ENCODE measurements at places on chromosomes 7 and 10.

DNA sequence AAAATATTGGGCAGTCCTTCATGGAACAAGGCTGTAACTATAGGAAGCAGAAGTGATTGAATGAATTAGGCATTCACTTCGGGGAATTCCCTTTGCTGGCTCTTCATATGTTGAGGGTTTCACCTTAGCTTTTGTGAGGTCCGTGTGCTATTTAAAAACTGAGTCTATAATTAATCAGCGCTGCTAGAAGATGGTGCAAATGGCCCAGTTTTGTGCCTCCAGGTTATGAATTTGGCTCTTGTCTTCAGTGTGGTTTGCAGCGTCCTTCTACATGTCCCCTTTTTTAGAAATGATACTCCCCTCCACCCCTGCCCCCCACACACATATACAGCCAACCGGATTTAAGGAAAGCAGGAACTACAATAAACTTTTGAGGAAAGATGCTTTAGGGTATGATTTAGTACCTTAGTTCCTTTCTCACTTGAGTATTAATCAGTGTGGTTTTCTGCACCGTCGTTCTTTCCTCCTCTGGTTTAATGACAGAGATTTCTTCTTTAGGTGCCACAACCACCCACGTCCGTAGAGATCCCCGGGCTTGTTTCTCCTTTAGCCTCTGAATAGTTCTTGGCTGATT is 110.6 kb upstream of the SAMD8 start:
- DNase-seq = no peak

- no peak for DNase-seq
These were observed 87.0 kb downstream of the ALOX5 start for GRCh38 chr10:45461034-45461433.

DNA sequence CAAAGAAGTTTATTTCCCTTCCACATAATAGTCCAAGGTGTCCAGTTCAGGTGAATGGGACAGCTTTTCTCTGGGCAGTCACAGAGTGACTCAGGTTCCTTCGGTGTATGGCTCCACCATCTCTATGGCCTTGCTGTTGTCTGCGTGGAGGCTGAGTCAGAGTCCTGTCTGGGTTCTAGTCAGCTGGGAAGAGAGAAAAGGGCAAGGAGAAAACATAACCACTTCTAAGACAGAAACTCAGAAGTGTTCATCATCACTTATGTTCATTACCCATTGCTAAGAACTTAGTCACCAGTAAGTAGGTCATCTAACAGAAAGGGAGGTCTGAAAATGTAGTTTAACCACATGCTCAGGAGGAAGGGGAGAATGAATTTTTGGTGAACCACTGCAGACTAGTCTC is 32.4 kb upstream of the CCDC7 start:
- DNase-seq = peak; percentile 86

DNA sequence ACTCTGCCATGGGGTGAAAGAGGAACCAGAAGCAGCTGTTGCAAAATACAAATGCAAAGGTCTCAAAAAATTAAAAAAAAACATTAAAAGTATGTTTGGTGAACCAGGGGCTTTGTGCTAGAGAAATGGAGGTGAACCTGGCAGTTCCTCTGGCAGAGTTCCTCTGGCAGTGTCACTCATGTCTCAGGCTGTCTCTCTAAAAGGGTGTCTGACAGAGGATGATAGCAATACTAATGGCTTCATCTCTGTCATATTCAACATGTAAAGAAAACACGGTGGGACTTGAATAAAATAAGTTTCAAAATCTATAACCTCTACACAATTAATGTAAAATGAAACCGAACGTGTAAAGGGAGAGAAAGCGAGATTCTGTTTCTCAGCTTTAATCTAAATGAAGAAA is 375.7 kb upstream of the VWC2 start:
- DNase-seq = no peak

- DNase-seq = no peak
These were observed 396.2 kb upstream of the IGFBP3 start for GRCh38 chr7:46317256-46317655.

Data from M059J (cell line).